Spinal cord (tissue), 10 donors: ENCODE measurements at places on chromosomes 3 and 15. TPM values are rescaled to one million over a fixed set of nuclear protein-coding genes. Genes with fewer than 3 reads are reported as not detected.

The STT3B gene
- 143 TPM for total RNA-seq

The GPR160 gene
- total RNA-seq: 0.61 TPM

The CCR9 gene
- 0.30 TPM for total RNA-seq

The KCNMB2 gene
- 22.9 TPM for total RNA-seq

The ZNF717 gene
- total RNA-seq: 26.1 TPM
